Astrocyte (in vitro differentiated cells and primary cell): ENCODE measurements at places on chromosomes 11 and 22. TPM values are rescaled to one million over a fixed set of nuclear protein-coding genes. Genes with fewer than 3 reads are reported as not detected.

GRCh38 chr11:4134806-4135205 lies 40.2 kb downstream of the RRM1 start:
- no peak overlapping the region for H3K4me3 ChIP-seq
- H3K36me3 ChIP-seq, result peaks cover 16% of the 10 kb centered on the region
- peak overlapping the region; percentile 62 for H3K27ac ChIP-seq

GRCh38 chr11:96621161-96621560 lies 231.3 kb downstream of the JRKL start:
- H3K27ac ChIP-seq, result no peak overlapping the region
- no peaks in the 10 kb centered on the region for H3K4me1 ChIP-seq
- no peak for DNase-seq
- H3K27me3 ChIP-seq, result no peaks in the 10 kb centered on the region

GRCh38 chr22:39914584-39914983 lies 13.7 kb downstream of the GRAP2 start:
- H3K27ac ChIP-seq, result no peak overlapping the region
- no peak for DNase-seq
- no peaks in the 10 kb centered on the region for H3K36me3 ChIP-seq
- no peaks in the 10 kb centered on the region for H3K4me1 ChIP-seq

MRGPRX4 gene
- total RNA-seq, result not detected in 2 replicates

DNA sequence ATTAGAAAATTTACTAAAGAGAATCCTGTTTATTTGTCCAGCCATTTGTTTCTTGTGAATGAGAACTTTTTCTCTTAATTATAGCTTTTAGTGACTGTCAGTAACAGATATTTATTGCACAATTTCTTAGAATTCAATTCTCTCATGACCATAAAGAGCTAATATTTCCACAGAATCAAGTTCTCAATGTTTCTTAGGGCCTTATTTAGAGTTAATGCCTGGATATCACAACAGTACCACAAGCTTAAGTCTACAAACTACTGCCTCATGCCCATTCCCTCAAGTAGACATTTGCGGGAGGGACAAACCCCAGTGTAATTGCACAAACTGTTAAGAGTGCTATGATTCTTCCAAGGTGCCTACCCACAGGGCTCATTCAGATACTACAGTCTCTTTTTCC lies 199.7 kb upstream of the POU2AF2 start:
- no peaks in the 10 kb centered on the region for H3K36me3 ChIP-seq
- H3K4me1 ChIP-seq, result no peaks in the 10 kb centered on the region
- H3K4me3 ChIP-seq, result no peak overlapping the region
- no peak overlapping the region for H3K27ac ChIP-seq
- DNase-seq, result no peak

- no peaks in the 10 kb centered on the region for H3K27me3 ChIP-seq
- no peak overlapping the region for H3K4me3 ChIP-seq
- no peak overlapping the region for H3K27ac ChIP-seq
These were observed 38.1 kb downstream of the AMPD3 start for GRCh38 chr11:10493041-10493663.

GRCh38 chr11:38100836-38101462 lies 1502.9 kb upstream of the RAG2 start:
- no peaks in the 10 kb centered on the region for H3K4me1 ChIP-seq
- H3K4me3 ChIP-seq, result no peak overlapping the region
- H3K27ac ChIP-seq, result no peak overlapping the region
- no peak for DNase-seq
- no peaks in the 10 kb centered on the region for H3K36me3 ChIP-seq
- H3K27me3 ChIP-seq, result no peaks in the 10 kb centered on the region

GRCh38 chr11:19395050-19395449 lies 154.3 kb upstream of the E2F8 start:
- no peak overlapping the region for H3K27ac ChIP-seq
- no peak for DNase-seq
- no peaks in the 10 kb centered on the region for H3K4me1 ChIP-seq
- H3K36me3 ChIP-seq, result no peaks in the 10 kb centered on the region
- no peak overlapping the region for H3K4me3 ChIP-seq
